ENCODE measurements at places on chromosomes 7 and 10.

DNA sequence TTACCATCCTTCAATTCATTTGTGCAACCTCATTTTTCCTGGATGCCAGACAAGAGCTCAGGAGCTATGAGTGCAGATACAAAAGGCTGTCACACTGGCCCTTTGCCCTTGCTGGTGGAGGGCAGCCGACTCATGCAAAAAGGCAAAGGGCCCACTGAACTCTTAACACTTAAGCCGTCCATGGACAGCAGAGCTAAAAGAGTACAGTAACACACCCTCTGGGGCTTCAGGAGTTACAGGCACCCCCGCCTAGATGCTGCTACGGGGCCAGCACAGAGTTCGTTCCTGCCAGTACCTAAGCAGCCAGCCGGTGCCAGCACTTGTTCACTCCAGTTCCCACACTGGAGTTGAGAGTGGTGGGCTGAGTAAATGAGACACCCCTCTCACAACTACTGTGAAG is 69.9 kb upstream of the MRLN start:
- no peak for DNase-seq

DNA sequence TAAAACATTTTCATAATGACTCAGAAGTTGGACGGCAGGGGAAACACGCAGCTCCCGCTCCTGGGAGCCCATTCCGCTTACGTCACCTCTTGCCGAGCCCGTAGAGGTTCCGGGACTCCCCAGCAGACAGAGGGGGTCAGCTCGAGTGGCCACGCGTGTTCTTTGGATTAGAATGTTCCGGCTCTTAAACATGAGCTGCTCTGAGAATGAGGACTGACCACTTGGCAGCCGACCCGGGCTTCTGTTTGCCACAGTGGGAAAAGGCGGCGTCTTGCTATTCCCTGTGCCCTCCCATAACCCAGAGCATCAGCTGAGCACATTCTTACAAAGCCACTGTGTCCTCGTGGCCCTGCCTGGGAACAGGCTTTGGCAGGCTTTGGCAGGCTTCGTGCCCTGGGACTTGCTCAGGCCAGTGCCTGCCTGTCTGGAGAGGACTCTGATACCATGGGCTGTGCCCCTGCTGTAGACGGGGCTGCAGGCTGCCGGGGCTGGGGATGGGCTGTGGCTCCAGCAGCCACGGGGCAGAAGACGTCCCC is 40.1 kb downstream of the PFKP start:
- DNase-seq = no peak

- DNase-seq = no peak
Observed at GRCh38 chr7:95059842-95060313, 152.5 kb downstream of the PPP1R9A start.

DNA sequence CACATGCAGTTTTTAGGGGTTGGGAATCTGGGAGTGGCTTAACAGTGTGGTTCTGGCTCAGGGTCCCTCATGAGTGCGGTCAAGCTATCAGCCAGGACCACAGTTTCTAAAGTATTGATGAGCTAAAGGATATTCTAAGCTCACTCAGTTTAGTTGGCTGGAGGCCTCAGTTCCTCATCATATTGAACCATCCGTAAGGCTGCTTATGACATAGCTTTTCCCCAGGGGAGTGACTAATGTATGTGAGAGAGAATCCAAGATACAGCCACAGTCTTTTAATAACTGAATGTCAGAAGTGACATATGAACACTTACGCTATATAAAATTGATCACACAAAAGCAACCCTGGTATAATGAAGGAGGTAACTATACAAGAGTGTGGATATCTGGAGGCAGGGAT is 245.3 kb downstream of the POLR1F start:
- no peak for DNase-seq
